CD4-positive, alpha-beta T cell treated with Interleukin-2 at 100 ng/mL for 4 hours (primary cell): ENCODE measurements at places on chromosomes 1 and 21.

GRCh38 chr1:30512914-30513265 is 210.5 kb downstream of the MATN1 start:
- DNase-seq: no peak

- DNase-seq: no peak
These were observed at the start of gene DNAH14 for GRCh38 chr1:224929335-224930237. Gene DNAH14 (plus strand): TSS chr1:224929675. CDS start chr1:224952703, 23,028 bp downstream.

DNA sequence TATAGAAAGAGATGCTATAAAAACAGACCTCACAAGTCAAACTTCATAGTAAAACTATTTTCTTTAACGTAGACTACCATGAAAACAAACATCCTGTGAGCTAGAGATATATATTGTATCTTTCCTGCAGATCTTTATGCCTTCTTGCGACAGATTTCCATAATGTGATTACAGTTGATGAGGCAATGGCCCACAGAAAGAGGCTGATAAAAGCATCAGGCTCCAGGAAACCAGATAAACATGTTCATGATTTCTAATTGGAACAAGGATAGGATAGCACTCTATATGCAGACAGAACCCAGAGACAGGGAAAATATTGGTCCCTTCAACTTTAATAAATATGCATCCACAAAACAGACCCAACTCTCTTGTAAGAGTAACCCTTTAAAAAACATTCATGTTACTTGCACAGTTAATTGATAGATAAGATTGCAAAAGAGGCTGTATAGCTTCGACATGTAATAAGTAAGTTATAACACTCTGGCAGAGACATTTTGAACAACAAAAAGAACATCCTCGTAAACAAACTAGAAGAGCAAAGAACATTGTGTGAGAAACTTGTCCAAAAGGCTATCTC is 329.4 kb downstream of the AGBL4 start:
- DNase-seq: no peak

- DNase-seq: peak; percentile 51
These were observed 19.8 kb downstream of the ZBTB17 start for GRCh38 chr1:15956150-15956549.

GRCh38 chr1:43786960-43787359 is 79.6 kb downstream of the ST3GAL3 start:
- no peak for DNase-seq

DNA sequence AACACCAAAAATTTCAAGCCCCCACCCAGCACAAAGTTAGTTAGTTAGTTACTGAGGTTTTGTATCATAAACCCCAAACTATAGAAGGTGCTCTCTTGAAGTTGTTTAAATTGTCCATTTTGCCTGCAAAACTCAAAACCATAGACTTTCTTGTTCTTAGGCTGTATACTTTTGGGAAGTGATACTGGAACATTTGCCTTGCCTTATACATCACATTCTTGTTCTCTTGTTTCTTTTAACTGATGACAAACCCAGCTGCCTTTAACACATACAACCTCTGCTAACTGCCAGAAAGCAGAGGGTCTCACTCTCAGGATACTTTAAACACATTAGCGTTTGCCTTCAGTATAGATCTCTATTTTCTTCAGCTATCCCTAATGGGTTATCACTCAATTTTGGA is 570.5 kb downstream of the MRPL39 start:
- DNase-seq: no peak

DNA sequence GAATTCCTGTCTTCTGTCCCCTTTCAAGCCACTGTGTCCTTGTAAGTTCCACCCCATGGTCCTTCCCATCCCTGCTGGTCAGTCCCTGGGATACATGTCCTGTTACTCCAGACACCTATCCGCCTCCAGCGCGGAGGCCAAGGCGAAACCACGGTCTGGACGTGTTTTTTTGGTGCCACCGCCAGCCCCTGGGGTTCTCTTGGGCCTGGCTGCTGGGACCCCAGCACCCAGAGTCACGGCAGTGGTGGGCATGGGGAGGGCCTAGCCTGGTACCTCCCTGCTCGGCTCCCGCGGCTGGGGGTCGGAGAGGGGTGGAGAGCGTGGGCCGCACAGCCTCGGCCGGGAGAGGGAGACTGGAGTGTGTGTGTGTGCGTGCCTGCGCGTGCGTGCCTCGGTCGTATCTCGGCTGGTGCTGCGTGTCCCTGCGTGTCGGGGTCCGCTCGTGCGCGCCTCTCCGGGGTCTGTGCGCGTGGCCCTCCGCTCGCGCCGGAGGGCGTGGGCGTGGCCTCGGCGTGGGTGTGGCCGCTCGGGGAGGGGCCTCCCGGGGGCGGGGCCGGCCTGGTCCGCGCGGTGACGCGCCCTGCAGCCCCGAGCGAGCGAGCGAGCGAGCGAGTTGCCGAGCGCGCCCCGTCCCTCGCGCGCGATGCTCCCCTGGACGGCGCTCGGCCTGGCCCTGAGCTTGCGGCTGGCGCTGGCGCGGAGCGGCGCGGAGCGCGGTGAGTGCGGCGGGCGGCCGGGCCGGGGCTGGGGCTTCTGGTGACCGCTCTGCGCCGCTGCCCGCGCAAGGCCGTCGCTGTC is at the start of gene VWA1:
Gene VWA1 (plus strand): TSS at position 585 of the 798 bp plus-strand sequence. CDS start 59 bp downstream, at position 644.
- DNase-seq: peak; percentile 45

- DNase-seq: no peak
These were observed 34.0 kb downstream of the TBCE start for GRCh38 chr1:235401251-235401650.

- no peak for DNase-seq
These were observed 6.3 kb downstream of the PHC2 start for GRCh38 chr1:33424610-33425009.

GRCh38 chr1:14954210-14954609 is 199.3 kb upstream of the TMEM51 start:
- no peak for DNase-seq

- no peak for DNase-seq
These were observed 18.8 kb upstream of the ACTRT2 start for GRCh38 chr1:3002349-3003038.
